Activated T-cell treated with anti-CD3 and anti-CD28 coated beads for 48 hours (primary cell): ENCODE measurements at places on chromosomes 7 and 10.

GRCh38 chr7:41825927-41826480 lies 123.1 kb upstream of the INHBA start:
- no peak for DNase-seq

GRCh38 chr10:72275351-72276012 lies 1.8 kb downstream of the DDIT4 start:
- DNase-seq, result no peak

GRCh38 chr7:2175091-2175490 lies 57.7 kb downstream of the MAD1L1 start:
- no peak for DNase-seq

- peak; percentile 35 for DNase-seq
Observed at GRCh38 chr7:5773661-5774086, 7.8 kb downstream of the RNF216 start.

- DNase-seq, result no peak
Observed at GRCh38 chr7:46157404-46157803, 236.3 kb upstream of the IGFBP3 start.

DNA sequence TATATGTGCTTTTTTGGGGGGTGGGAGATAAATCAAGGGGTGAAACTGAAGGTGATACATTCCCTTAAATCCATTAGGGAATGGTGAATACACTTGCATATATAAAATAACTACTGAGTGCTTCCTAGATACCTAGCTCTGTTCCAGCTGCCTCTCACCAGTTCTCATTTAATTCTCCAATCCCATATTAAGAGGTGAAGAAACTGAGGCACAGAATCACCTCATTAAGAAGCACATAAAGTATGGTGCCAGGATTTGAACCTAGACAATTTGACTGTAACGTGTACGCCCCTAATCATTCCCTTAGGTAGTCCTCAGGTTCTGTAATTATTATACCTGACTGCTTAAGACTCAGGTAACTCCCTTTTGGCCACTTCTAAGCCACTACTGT lies 1.5 kb upstream of the SFR1 start:
- no peak for DNase-seq

DNA sequence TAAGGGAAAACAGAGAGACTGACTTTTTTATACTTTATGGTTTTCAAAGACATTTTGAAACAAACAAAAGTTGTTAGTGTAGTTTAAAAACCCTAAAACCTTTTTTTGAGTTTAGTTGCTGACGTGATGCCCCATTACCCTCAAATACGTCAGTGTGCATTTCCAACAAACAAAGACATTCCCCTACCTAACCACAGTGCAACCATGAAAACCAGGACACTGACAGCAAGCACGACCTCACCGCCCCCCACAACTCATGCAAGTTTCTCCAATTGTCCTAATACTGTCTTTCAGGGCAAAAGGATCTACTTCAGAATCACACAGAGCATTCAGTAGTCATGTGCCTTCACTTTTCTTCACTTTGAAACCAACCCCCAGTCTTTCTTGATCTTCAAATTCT lies 75.0 kb downstream of the WNT2 start:
- no peak for DNase-seq

GRCh38 chr10:73414230-73414945 lies 530 bp upstream of the ANXA7 start:
- DNase-seq, result no peak

- DNase-seq, result no peak
Observed at GRCh38 chr10:92809840-92810239, 38.5 kb upstream of the EXOC6 start.

DNA sequence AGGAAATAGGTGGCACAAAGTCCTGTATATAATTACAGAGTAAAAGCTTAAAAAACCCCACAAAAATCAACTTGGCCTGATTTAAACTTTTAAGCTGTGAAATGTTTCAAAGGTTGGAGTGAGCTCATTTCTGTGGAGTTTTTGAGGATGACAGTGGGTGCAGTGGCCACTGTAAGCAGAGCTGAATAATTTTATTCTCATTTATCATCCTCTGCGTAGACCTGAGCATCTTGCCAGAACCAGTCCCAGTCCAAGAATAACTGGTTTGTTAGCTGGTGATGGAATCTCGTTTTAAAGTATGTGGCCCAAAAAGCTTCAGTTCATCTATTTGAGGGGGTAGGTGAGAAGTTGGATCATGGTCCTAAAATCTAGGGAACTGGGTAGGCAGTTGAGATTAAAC lies 4.4 kb downstream of the BMPER start:
- DNase-seq, result no peak

DNA sequence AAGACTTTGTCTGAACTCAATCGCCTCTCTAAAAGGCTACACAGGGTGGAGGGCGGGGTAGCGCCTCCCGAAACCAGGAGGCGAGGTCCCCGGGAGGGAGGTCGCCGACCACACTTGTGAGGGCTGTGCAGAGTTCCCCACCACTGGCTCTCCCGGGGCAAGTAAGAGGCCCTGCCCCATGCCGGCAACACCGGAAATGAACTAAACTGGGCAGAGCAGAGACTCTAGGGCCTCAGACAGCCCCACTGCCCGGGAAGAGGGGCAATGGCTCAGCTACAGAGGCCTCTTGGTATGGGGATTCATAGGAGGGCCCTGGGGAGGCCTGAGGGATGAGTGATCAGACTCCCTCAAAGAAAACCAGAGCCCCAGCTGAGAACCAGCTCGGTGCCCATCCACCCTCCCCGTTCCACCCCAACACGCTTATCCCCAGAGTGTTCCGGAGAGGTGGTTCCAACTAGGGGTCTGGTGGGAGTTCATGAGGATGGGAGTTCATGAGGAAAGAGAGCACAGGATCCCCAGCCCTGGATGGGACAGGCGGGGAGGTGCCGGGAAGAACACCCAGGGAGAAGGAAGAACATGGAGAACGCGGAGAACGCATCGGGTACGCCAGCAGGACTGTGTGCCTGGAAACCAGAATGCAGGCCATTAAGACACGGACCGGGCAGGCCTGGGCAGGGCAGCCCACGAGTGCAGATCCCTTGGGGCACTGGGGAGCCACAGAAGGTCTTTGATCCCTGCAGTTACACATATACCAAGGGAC lies 89.4 kb upstream of the MYL10 start:
- no peak for DNase-seq

DNA sequence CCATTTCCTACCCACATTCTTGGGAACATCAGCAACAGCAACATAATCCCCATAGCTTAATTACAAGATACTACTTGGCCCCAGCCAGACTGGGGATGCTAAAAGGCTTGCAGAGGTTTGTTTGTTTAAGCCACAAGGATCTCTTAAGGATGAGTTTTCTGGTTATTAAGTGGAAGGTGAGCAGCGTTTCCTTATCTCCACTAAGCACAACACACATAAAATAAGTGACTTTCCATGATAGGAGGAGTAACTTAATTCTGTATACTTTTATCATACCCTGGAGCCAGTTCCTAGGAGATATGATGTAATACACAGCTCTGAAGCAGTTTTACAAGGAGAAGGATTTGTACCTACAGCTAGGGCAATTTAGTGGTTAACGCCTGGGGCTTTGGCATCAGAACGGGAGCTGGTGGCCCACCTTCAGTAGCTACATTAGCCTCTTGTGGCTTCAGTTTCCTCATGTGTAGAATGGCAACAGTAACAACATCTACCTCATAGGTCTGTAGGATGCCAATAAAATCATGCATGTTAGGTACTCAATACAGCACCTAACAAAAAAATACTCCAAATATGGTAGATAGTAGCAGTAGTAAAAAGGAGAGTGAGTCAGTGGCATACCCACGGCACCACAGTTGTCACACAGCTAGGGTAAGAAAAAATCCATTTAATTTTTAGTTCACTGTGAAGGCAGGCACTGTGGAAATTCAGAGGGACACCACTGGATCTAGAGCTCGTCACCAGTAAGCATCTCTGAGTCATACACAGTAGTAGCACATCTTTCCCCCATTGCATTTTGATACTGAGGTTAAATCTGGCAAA lies 55.2 kb downstream of the DOCK4 start:
- no peak for DNase-seq

- peak; percentile 93 for DNase-seq
Observed at GRCh38 chr10:102241444-102242117, at the start of gene PITX3. PITX3 (minus strand) TSS chr10:102241512; CDS start chr10:102232080, 9,432 bp downstream.

DNA sequence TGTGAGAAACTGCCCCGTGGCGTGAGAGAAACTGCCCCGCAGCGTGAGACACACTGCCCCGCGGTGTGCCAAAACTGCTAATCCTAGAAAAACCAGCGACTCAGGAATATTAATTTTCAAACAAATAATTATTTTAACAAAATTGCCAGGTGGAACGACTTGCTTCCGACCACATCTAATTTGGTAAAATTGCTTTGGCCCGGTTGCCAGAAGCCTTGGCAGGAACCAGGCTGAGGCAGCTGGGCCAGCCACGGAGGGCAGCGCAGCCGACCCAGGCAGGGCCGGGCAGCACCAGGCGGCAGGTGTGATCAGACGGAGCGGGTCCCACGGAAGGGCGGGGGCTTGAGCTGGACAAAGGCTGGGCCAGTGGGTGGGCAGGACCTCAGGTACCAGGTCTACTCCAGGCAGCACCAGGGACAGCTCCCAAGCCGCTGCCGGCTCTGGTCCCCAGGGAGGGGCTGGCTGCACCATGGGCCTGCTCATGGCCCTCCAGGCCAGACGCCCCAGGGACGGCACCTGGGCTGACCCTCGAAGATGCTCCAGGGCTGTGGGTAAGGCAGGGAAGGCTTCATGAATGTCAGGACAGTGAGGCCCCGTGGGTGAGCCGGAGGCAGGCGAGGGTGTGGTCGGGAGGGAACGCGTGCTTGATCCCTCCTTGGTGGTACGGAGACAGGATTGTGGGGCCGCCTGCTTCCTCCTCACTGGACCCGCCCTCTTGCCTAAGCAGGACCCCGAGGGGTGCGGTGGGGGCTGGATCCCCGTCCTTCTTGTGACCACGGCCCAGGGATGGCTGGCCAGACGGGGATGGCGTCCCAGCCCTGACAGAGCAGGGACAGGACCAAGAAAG lies 7.7 kb upstream of the ADGRA1 start:
- no peak for DNase-seq

GRCh38 chr10:105239311-105240219 lies 598.5 kb downstream of the SORCS3 start:
- no peak for DNase-seq

DNA sequence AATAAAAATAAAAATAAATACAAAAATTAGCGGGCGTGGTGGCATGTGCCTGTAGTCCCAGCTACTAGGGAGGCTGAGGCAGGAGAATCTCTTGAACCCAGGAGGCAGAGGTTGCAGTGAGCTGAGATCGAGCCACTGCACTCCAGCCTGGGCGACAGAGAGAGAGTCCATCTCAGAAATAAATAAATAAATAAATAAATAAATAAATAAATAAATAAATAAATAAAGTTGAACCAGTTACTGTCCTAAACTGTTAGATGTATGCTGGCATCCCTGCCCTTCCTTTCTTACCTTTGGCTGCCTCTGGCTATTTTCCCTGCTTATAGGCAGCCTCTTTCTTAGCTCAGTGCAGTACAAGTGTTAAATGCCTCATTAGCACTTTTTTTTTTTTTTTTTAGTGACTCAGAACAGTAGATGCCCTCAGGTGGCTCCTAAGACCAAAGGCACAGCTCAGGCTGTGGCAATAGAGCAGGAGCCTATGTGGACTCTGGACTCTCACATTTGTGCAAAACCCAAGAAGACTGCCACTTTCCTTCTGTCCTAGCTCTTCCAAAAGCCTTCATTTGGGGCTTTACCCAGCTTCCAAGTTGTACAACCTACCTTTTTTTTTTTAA lies 30.6 kb upstream of the CABCOCO1 start:
- DNase-seq, result no peak

DNA sequence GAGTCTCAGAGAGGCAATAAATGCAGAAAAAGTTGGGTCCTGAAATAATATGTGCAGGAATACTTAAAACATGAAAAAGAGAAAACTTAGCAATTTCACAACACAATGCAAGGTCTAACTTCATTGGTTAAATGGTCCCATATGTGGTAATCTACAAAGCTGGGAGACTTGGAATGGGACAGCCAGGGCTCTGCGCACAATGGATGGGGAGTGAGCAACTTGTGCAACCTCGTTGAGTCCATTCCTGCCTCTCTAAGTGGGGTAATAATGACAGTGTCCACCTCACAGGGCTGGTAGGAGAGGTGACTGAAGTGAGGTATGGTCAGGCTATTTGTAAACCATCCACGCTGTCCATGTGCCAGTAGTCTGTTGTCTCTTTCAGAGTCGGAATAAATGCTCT lies 11.8 kb upstream of the EMX2 start:
- DNase-seq, result no peak

DNA sequence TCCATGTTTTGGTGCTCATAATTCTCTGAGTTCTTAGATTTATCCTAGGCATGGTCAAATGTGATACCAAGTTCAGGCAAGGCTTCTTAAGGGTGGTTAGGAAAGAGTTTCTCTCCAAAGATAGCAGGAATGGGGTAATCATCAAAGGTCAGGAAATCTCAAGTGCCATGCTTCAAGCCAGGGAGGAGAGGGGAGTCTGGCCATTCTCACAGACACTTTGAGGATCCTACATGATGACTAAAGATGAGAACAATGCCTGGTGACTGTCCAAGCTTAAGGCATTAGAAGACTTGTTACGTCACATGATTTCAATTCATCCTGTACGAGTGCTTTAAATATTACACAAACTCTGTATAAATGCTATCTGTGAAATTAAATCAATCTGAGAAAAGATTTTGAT lies 59.4 kb downstream of the POM121L12 start:
- no peak for DNase-seq

DNA sequence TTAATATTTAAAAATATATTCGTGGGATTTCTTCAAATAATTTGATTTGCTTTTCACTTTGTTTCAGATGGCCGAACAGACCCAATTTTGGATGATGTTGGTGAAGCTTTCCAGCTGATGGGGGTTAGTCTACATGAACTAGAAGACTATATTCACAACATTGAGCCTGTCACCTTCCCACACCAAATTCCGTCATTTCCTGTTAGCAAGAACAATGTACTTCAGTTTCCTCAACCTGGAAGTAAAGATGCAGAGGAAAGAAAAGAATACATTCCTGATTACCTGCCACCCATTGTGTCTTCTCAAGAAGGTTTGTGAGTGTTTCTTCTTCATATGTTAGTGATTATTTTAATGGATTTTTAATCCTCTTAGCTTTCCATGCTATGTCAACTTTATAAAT lies 5.9 kb downstream of the TAF3 start:
- DNase-seq, result no peak

DNA sequence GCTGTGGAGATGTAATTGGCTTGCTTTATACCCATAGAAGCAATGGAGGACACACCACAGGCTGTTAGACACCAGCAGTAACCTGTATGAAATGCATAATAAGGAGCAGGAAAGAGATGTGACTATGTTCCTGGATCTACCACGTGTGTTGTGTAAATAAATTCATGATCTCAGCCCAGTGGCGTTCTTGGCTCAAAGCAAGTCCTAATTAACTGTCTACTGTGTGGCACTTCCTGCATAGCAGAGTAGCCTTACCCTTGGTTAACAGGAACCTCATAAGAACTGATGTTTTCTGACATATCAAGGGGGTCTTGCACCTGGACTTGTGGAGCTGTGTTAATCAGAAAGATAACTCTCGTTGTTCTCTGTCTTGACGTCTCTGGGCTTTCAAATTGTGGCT lies 25.7 kb upstream of the FAM180A start:
- no peak for DNase-seq

GRCh38 chr7:115005953-115006352 lies 84.1 kb downstream of the MDFIC start:
- no peak for DNase-seq

GRCh38 chr7:28149291-28150101 lies 31.1 kb downstream of the JAZF1 start:
- no peak for DNase-seq
